Upper lobe of right lung (tissue), 1 donor: ENCODE measurements at places on chromosomes 11 and 22. TPM values are rescaled to one million over a fixed set of nuclear protein-coding genes. Genes with fewer than 3 reads are reported as not detected.
A peak's percentile ranks its signal among the peaks of the same experiment; 100 is the strongest.

Gene SCGB1A1
- 5.4 TPM for total RNA-seq

Gene PLAAT2
- total RNA-seq: 4.2 TPM

DNA sequence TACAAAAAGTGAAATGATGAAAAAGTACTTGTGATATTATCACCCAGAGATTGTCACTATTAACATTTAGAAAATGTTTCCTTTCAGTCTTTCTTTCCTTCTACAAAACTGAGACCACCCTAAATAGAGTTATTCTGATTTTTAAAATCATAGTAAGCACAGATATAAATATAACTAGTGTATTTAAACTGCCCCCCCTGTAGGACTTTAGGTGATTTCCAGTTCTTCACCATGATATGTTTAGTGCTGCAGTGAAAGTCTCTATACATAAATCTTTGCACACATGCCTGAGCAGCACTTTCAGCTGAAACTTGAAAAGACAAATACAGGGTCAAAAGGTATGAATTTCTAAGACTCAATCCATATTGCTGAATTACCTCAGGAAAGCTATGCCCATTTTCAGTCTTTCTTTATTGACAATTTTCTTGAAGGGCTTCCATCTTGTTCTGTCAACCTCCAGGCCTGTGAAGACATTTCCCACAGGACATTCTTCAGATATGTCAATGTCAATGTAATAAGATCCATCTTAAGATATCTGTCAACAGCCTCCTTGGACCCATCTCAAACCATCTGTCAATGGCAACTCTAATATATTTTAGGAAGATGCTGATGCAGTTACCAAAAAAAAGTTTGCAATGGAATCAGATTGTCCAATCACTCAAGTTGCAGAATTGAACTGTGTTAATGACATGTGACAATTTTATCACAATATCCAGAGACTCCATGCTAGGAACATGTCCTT lies 30.8 kb upstream of the LDLRAD3 start:
- no peak for DNase-seq

GRCh38 chr11:1719781-1720180 lies 22.8 kb downstream of the KRTAP5-6 start:
- no peak for DNase-seq

DNA sequence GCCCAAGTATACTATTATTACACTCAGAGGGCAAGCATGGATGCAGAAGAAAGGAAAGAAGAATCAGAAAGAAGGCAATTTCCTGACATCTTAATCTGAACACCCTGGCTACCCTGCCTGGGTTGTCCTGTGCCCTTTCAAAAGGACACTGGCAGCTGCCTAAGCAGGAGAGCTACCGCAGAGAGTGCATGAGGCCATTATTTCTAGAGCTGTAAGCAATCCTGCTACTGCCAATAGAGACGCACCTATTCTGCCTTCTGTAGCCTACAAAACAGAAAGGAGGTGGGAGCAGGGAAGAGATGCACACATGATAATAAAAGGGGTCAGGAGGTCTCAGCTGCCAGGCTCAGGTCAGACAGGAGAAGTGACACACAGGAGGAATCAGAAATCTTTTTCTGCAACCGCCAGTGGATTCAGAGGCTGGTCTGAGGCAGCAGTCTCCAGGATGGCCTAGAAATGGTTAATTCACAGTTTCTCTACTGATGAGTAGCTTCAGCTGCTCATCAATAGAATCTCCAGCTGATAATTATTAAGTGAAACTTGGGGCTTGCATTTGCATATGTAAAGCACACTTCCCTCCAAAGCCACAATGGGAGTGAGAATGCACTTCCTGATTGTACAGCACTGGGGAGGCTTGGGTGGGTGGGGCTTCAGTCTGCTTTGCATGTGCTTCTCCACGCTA lies 253.9 kb downstream of the LARGE1 start:
- no peak for DNase-seq

DNA sequence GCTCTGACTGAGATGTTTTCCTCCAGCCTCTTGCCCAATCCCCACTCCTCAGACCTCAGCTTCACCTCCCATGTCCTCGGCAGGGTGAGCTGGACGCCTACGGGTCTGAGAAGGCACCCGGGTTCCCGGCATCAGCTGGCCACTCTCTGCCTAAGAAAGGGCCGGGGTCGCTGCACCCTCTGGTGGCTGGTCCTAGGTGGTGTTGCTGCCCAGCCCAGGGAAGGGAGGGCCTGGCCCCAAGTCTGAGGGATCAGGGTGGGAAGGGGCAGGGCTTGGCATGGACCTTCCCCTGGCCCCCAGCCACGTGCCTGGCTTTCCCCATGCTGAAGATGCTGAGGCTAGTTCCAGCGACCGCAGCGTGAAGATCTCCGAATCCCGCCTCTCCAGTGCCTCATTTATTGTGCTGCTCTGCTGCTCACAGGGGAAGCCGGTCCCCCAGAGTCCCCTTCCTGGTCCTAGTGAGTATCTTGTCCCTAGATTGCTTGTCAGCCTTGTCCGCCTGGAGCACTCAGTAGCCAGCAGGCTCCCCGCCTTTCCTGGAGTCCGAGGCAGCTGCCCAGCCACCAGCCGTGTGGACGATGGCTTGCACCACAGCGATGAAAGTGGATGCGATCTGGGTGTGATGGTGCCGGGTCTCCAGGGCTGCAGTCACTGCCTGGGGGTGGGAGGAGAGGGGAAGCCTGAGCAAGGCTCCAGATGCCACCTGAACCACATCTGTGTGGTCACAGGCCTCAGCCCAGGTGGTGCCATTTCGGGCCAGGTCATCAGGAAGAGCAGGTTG lies 2.9 kb upstream of the GGT5 start:
- peak; percentile 95 for DNase-seq

DNA sequence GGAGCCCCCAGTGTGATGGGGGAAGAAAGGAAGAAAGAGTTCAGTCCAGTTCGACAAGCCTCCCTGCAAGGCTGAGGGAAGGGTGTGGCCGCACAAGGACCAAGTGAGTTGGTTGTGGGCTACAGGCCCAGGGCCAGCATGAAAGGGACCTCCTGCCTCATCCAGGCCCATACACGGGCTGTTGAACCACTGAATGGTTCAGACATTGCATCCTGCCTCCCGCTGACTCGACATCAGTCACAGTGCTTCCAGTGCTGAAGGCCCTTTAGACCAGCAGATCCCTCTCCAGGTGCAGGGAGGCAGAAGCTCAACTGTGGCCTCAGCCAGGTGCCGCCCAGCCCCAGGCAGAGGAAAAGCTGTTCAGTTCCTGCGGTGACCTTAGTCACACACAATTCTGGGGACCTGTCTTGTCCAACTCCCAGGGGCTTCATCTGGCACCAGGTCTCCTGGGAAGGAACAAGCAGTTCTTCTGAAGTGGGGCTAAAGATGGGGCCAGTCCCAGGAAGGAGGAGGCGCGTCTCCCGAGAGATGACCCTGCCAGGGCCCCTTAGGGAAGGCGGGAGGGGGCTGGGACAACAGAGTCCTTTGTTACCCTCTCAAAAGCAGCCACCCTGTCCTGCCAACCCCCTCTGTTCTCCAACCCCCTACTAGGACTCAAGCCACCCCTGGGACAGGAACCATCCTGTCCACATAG lies 6.6 kb downstream of the ARRB1 start:
- no peak for DNase-seq

DNA sequence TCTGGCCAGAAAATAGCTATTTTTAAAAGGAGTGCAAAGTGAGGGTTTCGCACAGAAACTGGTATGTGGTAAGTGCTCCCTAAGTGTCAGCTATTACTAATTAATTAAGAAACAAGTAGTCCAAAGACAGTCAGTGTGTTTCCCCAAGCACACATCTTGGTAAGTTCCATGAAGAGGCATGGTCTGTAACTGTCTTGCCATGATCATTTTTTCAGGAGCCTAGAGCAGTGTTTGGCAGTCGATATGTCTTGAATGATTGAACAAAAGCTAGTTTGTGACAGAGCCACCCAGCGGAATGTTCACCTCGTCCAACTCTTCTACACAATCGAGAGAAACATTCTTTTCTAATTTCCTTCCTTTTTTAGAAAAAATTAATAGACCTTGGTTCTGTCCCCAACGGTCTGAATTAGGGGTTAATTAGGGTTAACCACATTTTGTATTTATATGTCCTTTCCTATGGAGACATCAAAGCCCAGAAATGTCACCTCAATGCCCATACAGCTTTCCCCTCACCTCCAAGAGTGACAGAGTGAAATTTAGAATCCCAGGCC lies 57.6 kb upstream of the FTH1 start:
- no peak for DNase-seq
